ENCODE measurements at places on chromosomes 5 and 9.
A peak's percentile ranks its signal among the peaks of the same experiment; 100 is the strongest.

GRCh38 chr5:154202379-154203260 is 12.1 kb downstream of the GALNT10 start:
- no peak for DNase-seq

DNA sequence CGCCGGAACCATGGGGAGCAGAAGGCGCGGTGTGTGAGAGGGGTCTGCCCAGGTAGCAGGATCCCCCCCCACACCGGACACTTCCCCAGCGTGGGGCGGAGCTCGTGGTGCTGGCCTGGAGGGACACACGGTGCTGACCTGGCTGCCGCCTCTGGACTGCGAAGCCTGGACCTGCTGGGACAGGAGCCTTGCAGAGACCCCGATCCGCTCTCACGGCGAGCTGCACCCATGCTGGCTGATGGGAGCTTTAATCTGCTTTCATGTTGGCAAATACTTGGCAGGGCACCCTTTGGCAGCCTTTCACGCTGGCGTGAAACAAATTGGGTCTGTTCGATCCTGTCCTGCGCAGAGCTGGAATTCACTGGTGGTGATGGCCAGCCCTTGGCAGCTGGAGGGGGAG is 7.4 kb downstream of the NKD2 start:
- no peak for DNase-seq

- DNase-seq = no peak
Observed at GRCh38 chr5:54367844-54368243, 57.5 kb upstream of the ARL15 start.

DNA sequence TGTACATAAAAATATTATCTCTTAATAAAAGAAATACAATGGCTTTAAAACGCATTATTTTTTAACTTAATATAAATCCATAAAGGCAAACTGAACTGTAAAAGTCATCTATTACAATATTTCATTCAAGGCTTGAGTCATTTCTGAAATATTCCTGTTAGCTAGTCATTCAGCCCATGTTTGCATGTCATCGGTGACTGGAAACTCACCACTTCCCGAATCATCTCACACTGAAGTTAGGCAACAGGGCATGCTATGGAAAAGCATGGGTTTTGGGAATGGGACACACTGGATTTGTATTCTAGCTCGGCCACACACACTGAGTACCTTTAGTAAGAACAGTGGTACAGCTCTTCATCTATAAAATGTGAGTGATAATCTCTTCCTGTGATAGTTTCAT is 691.1 kb upstream of the C9orf72 start:
- DNase-seq = no peak

- no peak for DNase-seq
Observed at GRCh38 chr5:160450164-160450932, 28.7 kb downstream of the PTTG1 start.

GRCh38 chr5:176716320-176716719 is 69.0 kb downstream of the TSPAN17 start:
- DNase-seq = no peak

- no peak for DNase-seq
Observed at GRCh38 chr5:143636931-143637528, 174.9 kb upstream of the HMHB1 start.

DNA sequence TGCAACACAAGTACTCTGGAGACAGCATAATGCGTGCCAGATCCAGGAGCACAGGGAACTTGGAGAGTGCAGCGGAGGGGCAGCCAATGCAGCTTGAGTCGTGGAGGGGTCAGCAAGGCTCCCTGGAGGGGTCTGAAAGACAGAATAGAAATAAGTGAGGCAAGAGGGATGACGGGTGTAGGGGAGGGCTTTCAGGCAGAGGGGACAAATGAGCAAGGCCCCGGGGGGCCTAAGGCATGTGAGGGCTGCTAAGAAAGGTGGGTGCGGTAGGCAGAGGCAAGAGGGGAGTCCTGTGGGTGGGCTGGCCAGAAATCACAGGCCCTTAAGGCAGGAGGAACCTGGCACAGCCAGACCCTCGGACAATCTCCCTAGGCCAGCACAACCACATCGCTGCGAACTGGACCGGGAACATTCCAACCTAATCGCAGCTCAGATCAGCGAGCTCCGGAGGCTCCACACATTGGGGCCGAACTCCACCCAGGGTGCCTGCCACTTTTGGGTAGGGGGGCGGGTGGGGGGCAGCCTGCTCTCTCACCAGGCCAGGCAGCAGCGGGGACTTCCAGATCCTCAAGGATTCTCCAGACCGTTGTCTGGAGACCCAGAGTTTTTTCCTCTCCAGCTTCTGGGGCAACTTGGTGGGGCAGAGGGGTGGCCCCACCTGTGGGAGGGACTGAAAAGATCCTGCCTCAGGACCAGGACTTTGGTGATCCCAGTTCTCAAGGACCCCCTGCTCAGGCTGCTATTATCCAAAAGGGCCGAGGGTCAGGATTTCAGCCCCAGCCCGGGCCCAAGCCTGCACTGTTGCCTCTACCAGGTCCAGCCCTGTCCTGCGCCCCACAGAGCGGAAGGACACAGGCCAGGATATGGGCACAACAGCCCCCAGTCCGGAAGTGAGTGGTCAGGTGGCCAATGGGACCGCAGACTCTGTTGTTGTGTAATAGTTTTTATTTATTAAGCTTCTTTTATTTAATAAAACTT is 22.7 kb upstream of the CYSTM1 start:
- no peak for DNase-seq

DNA sequence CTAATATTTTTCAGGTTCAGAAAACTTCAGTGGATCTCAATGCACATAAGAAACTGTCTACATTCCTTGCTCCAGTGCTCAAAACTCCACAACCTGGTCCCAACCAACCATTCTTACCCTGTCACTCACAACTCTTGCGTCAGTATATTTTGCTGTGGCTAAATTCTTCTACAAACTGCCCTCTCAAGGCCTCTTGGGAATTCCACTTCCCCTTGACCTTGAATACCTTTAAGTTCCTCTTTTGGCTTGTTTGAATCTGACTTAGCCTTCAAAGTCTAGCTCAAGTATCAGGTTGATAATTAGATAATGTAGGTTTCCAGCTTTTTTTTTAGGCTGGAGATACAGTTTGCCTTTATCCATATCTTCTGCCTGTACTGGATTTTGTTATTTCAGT is 128.3 kb downstream of the SLF1 start:
- no peak for DNase-seq

- DNase-seq = no peak
Observed at GRCh38 chr5:125199373-125199772, 452.9 kb upstream of the ZNF608 start.

GRCh38 chr5:111321376-111321775 is 97.2 kb downstream of the CAMK4 start:
- no peak for DNase-seq

- DNase-seq = no peak
Observed at GRCh38 chr9:99826579-99826978, 4.9 kb downstream of the NR4A3 start.

DNA sequence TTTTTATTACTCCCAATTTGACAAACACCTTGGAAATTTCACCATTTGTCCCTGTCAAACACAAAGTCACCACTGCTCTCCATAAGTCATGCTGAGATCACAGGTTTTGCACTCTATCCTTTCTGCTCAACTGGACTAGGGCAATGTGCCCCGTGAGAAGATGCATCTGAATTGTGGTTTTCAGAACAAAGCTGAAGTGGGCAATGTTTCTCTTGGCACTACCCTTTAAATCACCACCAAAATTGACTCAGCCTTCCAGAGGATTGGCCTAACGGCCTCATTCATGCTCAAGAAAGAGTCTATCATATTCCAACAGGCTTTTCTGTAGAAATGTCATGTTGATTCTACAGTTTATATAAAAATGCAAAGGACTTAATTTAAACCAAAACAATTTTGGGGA is 81.0 kb upstream of the TRIO start:
- DNase-seq = no peak

DNA sequence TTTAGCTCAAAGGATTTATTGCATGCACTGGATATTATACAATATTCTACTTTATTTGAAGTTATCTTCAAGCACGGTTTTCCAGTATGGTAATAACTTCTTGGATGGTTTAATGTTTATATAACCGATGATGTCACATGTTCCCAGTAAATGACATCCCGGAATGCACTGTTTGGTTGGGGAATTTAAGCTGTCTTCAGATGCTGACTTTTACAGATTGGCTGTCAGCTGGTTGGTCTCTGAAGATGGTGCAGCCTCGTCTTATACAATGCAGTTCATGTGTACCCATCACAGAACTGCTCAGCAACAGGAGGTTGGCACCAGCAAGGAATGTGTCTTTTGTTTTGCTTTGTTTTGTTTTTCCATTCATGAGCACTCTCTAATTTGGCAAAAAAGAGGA is 143.8 kb downstream of the PRKACG start:
- DNase-seq = no peak

DNA sequence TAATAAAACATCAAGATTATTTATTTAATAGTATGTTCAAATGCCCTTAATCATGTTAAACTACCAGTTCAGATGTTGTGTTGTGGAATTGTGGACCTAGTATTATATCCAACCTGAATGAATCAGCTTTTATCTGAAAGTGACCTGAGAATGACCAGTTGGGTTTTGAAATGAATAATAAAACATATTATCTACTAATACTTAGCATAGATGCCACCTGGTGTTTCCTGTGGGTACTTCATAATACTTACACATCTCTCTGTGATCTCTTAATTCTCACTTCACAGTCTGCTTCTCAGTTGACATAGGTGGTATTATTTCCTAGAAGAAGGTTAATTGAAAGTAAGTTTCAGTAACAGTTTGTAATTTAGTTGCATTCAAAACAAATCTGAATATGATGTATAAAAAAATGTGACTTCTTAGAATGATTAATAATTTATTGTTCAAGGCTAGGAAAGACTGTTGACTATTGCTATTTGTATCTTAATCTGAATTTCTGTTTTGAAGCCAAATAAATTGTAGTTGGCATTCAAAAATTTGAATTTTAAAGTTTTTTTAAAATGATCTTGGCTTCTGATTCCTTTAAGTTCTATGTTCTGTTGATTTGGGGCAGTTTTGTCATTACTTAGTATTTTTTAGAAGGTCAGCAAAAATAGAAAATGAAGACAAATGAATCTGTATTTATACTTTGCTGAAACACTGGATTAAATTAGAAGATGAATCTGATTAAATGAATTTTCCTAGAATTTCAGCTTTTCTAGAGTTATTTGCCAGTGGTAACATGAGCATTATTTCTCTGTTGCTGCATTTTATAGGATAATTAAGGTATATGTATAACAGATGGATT is 48.2 kb downstream of the KIF2A start:
- no peak for DNase-seq

DNA sequence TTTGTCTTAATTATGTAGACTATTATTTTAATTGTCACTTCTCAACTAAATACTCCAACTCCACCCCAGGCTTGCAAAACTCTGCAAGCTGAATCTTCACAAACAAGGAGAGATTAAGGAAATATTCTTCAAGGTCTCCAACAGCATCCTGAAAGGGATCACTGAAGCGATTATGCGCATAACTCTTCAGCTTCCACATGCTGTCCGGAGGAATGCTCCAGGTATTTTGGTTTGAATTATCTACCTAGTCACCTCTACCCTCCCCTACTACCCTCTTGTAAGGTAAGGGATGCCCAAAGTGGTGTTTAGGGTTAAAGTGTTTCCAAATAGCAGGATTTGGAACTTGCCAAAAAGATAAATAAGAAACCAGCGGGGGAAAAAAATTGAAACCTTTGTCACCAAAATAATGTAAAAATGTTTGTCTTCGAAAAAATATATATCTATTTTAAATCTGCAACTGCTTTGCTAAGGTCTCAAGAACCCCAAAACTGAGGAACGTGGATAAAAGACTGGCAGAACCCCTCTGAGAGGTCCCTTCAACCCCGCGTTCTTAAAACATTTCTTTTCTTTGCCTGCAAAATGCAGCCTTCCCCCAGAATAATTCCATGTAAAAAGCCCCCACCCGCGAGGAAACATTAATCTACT is 11.6 kb downstream of the PTCH1 start:
- DNase-seq = no peak

DNA sequence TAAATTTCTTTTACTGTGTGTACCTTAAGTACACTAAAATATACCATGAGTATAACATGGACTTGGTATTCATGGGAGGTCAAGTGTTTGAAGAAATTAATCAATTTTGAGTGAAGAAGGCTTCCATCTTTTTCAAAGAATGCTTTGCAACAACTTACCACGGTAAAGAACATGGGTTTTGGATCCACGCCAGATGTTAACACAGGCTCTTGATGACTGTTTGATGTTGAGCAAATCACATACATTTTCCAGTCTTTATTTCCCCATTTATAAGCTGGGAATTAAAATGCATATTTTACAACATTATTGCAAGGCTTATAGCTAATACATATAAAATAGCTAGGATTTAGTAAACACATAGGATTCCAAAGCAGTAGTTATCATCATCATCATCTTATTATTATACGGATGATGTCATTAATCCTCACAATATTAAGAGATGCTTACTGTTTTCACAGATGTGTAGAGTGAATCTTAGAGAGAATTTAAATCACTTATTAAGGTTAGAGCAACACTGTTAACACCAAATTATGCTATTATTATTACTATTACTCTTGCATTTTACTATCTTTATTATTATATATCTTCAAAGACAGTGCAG is 362.0 kb downstream of the PRELID2 start:
- DNase-seq = no peak

- no peak for DNase-seq
Observed at GRCh38 chr5:38547257-38547656, 9.2 kb downstream of the LIFR start.

DNA sequence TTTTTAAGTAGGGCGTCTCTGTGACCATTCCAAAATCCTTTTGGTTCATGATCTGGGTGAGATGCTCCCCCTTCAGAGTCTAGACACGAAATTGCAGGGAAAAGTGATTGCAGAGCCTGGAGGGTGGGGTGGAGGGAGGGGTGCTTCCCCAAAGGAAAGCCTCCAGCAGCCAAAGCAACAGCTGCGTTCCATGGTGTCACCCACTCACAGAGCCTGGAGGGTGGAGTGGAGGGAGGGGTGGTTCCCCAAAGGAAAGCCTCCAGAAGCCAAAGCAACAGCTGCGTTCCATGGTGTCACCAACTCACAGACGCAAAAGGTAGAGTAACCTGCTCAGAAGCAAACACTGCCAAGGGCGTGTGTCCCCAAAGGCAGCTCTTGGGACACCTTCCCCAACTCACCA is 22.6 kb downstream of the SLC6A18 start:
- DNase-seq = no peak

- no peak for DNase-seq
Observed at GRCh38 chr9:129602598-129603415, 18.1 kb downstream of the C9orf50 start.

GRCh38 chr5:177005619-177006264 is 837 bp downstream of the UIMC1 start:
- DNase-seq = peak; percentile 40

- DNase-seq = no peak
Observed at GRCh38 chr9:85995097-85995496, 54.2 kb downstream of the NAA35 start.

GRCh38 chr5:145800181-145800580 is 35.0 kb downstream of the PRELID2 start:
- DNase-seq = no peak

Measured in stimulated activated CD8-positive, alpha-beta memory T cell treated with anti-CD3 and anti-CD28 coated beads, Interleukin-4, amount 100 ng/mL, for 4 hours (primary cell).